ENCODE measurements at places on chromosomes 1 and 21.

- no peak for DNase-seq
Observed at GRCh38 chr1:171017426-171017825, 73.3 kb upstream of the FMO3 start.

DNA sequence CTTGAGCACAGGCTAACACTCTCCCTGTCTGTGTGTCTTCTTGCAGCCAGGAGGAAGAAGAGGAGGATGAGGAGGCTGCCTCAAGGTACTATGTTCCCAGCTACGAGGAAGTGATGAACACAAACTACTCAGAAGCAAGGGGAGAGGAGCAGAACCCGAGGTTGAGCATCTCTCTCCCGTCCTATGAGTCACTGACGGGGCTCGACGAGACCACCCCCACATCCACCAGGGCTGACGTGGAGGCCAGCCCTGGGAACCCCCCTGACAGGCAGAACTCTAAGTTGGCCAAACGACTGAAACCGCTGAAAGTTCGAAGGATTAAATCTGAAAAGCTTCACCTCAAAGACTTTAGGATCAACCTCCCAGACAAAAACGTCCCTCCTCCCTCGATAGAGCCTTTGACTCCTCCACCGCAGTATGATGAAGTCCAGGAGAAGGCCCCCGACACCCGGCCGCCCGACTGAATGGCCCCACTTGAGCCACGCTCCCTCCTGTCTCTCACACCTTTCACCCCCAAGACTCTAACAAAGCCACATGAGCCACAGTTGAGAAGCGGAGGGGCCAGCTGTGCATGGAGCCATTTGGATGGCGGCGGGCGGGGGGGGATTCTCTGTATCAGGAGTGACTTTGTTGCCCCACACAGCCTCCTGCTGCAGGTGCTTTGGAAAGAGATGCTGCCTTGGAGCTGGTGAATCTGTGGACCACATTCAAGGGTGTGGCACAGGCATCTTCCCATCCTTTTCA lies 27.6 kb upstream of the FHAD1 start:
- no peak for DNase-seq

DNA sequence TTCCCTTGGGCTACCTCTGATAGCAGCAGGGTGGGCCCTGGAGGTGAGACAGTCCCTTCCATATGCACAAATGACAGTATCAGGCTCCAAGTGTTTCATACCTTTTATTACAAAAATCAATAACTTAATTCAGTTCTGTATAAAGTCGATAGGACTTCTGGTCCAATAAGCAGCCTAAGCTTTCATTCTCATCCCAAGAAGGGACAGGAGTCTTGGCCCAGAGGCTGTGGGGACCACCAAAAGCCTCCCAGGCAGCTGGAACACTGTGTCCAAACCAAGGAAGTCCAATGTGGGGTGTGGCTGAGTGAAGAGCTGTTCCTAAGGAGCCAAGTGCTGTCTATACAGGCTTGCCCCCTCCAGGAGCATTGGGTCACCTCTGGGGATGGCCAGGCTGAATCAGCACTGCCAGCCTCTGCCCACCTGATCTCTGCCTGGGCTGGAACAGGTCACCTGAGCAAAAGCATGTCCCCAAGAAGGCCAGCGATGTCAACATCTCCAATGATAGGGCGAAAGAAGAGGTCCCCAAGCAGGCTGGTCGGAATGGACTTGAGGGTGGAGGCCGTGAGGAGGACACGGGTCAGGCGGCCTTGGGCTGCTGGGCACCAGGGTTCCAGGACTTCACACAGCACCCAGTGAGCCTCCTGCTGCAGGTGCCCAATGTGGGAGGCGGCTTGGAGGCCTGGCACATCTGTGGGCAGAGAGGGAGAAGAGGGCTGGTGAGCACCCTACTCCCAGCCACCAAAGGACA lies 2.2 kb downstream of the NR0B2 start:
- no peak for DNase-seq

DNA sequence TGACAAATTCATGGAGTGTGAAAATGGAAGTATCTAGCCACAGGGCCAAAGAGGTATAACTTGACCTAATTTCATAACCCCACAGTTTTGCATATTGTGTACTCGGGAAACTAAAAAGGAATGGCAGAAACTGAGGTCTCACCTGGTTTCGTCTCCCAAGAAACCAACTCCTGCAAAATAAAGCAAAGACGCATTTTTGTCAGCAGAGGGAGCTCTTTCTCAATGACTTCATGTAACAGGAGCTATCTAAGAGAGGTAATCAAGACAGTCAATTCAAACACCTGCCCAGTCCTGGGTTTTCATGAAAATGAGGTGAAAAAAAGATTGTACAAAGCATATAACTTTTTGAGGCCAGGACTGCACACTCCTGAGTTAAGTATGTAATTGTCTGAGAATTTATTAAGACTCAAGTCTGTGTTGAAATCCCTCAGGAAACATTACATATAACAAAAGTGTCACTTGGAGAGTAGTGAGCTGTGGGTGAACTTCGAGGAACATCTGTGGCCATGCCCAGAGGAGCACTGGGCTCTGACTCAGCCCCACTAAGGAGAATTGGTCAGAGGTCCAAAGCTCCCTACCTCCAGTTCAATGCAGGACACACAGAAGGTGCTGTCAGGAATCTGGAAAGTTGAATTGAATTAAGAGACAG lies 17.6 kb downstream of the FCRL4 start:
- peak; percentile 56 for DNase-seq

- DNase-seq: no peak
Observed at GRCh38 chr21:41671859-41672542, 94.9 kb downstream of the RIPK4 start.
